ENCODE measurements at places on chromosomes 7 and 10.

- no peak for DNase-seq
These were observed 305.9 kb downstream of the GATA3 start for GRCh38 chr10:8360365-8360764.

GRCh38 chr7:84112771-84113170 is 81.8 kb downstream of the SEMA3A start:
- DNase-seq = no peak

- DNase-seq = no peak
These were observed 75.4 kb downstream of the AFAP1L2 start for GRCh38 chr10:114328874-114329273.

GRCh38 chr10:133122171-133122935 is 34.6 kb downstream of the ADGRA1 start:
- no peak for DNase-seq
